RWPE1 (cell line): ENCODE measurements at places on chromosomes 5 and 9.

DNA sequence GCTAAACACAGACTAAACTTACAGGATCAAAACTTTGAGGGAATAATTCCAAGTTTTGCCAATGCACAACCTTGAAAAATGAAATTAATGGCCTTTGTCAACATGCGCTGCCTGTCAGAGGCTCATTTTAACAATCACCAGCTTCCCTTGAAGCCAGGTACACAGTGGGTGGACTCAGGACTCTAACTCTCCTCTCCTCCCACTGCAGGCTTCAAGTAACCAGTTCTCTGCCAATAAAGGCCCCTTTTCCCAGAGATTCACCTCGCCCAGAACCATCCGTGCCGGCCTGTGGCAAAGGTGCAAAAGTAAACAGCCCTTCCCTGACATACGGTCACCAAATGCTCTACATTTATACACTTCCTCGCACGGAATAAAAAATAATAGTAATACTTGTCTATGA is 18.4 kb upstream of the FBP2 start:
- no peak for DNase-seq

DNA sequence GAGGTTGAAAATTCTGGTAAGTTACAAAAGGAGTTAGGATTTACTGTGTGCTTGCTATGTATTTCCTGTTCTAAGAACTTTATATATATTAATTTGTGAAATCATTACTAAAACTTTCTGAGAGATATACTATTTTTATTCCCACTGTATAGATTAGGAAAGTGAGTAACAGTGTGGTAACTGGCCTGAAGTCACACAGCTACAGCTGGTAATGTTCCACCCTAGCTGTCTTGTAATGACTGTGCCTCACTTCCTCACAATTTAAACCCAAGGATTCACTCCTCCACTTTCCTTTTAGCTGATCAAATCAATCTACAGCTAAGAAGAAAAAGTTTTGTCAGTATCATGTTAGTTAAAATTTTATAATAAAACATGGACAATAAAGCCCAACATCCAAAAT is 278.8 kb downstream of the GAS1 start:
- DNase-seq: no peak

GRCh38 chr9:7433508-7434292 is 365.9 kb downstream of the DMAC1 start:
- DNase-seq: no peak

DNA sequence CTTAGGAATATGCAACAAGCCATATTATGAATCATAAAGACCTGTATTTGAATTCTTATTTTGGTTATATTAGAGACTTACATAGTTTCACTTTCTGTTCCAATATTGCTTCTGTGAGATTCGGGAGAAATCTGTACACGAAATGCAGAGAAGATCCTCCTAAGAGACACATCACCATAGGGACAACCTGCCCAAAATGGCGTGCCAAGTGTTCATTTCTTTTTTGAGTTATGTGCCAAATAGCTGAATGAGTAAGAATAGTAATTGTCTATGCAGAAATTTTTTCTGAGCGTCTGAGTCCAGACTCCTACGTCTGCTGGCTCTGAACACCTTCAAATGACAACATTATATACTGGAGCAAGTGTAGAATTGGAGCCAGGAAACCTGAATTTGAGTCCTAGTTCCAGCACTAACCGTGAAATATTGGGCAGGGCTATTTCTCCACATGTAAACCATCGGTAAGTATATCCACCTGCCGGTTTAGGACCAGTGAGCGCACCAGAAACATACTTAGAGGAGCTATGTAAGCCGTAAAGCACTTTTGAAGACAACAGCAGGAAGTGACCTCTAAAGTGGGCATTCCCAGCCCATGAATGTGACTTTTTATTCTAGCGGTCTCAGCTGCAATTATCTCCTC is 163.9 kb upstream of the DMRT1 start:
- no peak for DNase-seq

DNA sequence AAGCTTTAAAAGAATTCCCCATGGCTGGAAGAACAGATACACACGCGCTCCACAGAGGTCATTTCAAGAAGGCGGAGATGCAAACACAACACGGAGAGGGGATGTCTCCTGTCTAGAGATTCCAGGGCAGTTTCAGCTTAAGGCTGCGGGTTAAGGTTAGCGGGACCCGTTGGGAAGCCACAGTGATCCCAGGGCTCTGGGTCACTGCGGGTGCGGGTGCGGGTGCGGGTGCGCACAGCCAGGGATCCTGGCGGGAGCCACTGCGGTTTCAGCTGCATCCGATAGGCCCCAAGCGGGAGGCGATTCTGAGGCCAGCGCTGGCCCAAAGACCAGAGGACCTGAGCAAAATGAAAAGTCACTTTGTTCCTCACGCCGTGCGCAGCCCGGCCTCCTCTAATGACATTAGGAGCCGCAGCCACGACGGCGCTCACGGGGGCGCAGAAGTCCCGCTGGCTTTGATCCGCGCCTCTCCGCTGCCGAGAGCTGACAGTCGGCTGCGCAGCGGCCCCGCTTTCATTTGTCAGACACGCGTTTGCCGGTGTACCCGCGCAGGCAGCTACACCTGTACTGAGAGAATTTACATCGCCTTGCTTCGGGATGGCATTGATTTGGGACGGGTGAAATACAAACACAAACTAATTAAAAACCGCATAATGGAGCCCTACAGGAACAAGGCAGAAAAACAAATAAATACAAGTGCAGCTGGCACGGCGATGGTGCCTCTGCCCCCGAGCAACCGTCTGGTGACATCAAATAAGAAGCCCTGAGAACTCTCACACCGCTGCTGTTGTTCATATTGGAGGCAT is 5.3 kb upstream of the IRX1 start:
- no peak for DNase-seq

DNA sequence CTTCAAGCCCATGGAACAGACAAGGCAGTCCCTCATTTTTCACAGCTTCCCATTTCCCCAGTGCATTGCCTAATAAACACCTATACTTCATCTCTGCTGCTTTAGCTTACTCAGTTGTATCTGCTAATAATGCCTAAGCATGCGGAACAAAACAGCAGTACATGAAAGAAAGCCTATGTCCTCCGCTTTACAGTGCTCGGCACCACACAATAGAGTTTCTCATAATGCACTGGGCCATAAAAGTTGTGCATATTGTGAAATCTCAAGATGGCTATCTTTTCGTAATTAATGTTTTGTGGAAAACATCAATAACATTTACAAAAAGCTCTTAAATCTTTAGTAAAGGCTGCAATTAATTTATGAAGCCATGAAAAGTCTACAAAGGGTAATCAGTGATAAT is 69.3 kb downstream of the DENND1A start:
- no peak for DNase-seq

DNA sequence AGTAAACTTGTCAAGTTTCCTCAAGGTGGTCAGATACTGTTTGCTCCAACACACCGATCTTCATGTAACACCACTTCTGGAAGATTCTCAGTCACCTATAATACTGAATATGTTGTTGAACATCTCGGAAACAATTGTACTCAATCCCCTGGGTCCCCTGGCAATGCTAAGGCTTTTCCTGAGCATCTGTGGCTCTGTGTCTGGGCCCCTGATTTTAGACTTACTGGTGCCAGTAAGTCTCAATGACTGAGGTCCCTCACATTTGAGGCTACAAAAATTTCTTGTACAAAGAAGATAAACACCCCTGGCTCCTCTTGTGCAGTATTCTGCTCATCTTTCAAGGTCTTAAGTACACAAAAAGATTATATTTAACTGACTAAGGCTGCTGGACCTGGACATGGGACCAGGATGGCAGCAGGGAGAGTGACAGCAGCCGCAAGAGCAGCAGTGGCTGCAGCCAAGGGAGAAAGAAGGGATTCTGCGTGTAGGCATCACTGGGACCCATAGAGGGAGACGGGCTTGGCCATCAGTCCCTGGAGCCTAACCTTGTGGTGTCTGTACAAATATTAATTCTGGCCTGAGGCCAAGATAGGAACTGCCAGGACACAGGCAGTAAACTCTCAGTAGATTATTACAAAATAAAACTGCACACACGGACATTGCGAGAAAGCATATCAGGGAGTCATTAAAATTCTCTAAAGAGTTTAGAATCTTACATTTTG is 49.0 kb upstream of the TNPO1 start:
- no peak for DNase-seq

- DNase-seq: no peak
Observed at GRCh38 chr9:36093384-36093783, 43.1 kb upstream of the GLIPR2 start.

- DNase-seq: no peak
Observed at GRCh38 chr5:153860195-153860886, 178.4 kb downstream of the FAM114A2 start.

- DNase-seq: no peak
Observed at GRCh38 chr5:97545886-97546535, 363.0 kb upstream of the RIOK2 start.
